Fibroblast of skin of back (primary cell): ENCODE measurements at places on chromosomes 6 and 20.
A peak's percentile ranks its signal among the peaks of the same experiment; 100 is the strongest.

GRCh38 chr20:46709459-46710152 is at the start of gene SLC2A10:
TSS of gene SLC2A10 (plus strand) at chr20:46709649. CDS start at chr20:46709737, 88 bp downstream.
- DNase-seq: peak; percentile 76

DNA sequence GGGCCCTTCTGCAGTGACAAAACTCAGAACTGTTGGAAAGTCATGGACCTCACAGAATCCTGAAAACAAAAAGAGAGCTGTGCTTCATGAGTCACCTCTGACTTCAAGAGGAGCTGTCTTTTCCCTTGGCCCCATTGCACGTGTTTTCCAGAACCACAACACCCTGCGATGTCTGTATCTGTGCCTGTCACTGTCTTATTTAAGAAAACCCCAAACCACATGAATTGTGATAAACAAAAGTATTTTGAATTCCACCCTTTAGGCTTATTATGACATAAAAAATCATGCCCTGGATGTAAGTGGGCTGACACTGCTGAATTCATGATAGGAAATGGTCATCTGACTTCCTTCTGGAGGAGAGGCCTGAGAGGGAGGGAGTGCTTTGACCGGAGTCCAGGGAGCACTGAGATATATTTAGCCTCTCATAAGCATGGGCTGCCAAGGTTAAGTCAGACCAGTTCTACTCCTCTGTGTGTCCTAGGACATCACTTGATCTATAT is 96.4 kb upstream of the DUSP22 start:
- DNase-seq: peak; percentile 8

- DNase-seq: no peak
Measured at GRCh38 chr6:159031846-159032245, 12.9 kb downstream of the TAGAP start.

DNA sequence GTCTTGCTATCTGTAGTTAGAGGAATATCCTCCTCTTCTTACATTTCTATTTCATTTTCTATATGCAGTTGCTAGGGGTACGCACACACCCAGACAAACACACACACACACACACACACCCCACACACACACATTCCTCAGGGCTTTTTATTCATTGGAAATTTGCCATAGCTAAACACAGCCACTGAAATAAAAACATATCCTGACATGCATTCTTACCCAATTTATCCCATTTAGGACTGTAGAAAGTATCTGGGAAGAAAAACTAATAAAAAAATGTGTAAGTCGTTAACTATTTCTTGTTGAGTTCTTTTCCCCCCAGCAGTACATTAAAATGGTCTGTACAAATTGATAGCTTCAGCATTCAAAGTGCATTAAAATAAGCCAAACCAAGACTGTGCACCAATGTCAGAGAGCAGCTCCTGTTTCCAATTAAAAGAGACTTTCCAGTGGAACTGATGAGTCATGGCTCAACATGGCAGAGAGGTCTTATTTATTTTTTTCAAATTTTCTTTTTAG is 357.9 kb upstream of the AGPAT4 start:
- DNase-seq: peak; percentile 96

GRCh38 chr20:63979557-63980316 is at the start of gene SAMD10:
TSS of gene SAMD10 (minus strand) at chr20:63979642. CDS start at chr20:63979467, 175 bp downstream.
- no peak for DNase-seq

- DNase-seq: no peak
Measured at GRCh38 chr6:137734005-137734874, 132.8 kb upstream of the TNFAIP3 start.

DNA sequence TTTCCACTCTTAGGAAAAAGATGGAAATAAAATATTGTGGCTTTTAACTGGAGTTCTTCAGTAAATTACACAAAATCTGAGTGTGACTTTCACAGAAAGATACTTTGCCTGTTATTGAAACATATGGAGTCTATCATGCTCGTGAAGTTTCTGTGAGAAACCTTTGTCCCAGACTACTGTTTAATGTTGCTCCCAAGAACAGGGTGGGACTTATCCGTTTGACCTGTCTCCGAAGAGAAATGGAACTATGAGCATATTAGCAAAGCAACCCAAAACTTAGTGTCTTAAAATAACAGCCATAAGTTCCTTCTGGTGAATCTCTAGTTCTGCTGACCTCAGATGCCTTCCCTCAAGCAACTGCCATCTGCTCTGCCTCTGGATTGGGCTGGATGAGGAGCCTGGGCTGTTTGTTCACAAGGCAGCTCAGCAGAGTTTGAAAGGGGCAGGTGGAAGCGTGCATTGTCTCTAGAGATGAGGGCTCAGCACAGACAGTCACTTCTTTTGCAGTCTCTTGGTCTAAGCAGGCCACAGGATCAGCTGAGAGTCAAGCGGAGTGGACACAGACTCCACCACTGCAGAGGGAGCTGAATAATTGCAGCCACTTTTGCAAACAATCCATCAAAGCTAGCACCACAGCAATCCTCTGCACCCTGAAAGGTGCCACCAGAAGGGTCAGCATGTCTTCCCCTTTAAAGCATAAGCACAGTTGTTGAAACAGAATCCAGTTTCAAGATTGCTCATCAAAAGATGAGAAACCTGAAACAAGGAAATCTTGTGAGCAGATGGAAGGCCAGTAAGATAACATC is 52.8 kb downstream of the MYB start:
- DNase-seq: no peak

GRCh38 chr6:22053391-22053997 is 243.3 kb downstream of the PRL start:
- no peak for DNase-seq

GRCh38 chr6:5838656-5839396 is 167.9 kb downstream of the NRN1 start:
- DNase-seq: no peak

GRCh38 chr6:105428342-105428957 is 25.6 kb upstream of the PREP start:
- DNase-seq: peak; percentile 45

GRCh38 chr20:56995635-56996075 is 270.8 kb downstream of the BMP7 start:
- no peak for DNase-seq

DNA sequence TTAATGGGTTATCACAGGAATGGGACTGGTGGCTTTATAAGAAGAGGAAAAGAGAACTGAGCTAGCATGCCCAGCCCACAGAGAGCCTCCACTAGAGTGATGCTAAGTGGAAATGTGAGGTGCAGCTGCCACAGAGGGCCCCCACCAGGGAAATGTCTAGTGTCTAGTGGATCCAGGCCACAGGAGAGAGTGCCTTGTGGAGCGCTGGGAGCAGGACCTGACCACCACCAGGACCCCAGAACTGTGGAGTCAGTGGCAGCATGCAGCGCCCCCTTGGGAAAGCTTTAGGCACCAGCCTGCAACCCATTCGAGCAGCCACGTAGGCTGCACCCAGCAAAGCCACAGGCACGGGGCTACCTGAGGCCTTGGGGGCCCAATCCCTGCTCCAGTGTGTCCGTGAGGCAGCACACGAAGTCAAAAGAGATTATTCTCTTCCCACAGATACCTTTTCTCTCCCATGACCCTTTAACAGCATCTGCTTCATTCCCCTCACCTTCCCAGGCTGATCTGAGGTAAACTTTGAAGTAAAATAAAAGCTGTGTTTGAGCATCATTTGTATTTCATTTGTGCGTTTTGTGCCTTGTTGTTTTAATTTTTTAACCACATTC is 4.4 kb downstream of the HLA-E start:
- DNase-seq: no peak

DNA sequence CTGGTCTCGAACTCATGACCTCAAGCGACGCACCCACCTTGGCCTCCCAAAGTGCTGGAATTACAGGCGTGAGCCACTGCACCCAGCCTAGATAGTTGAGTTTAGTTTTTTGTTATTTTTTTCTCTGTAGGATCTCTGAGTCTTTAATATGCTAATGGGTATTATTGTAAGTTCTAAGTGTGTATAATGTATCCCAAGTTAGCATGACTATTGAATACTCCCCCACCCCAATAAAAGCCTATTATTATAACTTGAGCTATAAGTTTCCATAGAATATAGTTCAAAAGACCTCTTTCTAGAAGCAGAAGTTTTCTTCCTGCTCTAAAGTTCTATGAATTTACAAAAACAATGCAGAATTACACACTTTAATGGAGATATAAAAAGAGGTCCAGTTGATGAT is 210.4 kb upstream of the MARCKS start:
- no peak for DNase-seq

DNA sequence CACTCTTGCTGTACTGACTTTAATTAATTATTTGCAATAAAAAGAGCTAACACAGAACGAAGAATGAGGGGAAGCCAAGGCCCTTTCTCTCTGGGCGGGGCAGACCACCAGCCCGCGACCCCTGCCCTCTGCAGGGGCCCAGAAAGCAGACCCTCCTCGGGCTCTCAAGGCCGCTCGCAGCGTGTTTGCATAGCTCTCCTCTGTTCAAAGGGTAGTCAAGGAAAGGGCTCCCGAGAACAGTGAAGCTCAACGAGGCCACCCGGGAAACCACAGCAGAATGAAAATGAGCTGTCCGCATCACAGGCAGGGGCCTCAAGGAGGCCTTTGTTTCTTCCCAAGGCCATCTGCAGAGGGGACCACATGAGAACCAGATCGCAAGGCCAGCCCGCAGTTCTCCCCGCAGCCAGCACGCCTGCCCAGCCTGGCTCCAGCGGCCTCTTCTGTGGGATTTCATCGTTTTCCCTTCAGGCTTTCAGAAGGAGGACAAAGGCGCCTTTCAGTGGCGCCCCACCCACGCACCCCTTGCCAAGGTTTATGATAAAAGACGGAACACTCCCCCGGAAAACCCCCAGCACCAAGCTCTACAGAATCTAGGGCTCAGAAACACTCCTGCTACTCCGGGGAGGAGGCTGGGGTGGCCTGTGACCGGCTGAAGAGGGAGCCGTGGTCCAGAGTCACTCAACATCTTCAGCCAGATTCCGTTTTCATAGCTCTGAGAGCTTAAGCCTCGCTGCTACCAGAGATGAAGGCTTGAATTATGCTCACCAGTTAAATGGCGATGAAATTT is 25.3 kb downstream of the ACSS1 start:
- DNase-seq: no peak

DNA sequence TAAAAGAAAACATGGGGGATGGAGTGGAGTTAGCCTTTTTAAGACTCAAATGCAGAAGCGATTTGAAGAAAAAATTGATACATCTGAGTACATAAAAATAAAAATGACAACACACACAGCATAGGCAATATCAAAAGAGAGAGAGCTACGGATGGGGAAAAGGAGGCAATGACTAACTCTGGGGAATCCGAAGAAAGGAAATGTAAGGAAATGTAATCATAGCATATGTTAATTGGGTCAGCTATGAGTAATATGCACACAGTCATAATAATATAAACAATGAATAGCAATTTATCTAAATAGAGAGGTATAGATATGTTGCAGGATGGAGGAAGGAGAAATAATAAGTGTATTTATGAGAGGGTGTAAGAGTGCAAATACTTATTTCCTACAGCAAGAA is 83.4 kb downstream of the NOL4L start:
- DNase-seq: peak; percentile 69

GRCh38 chr6:161066511-161066910 is 74.9 kb downstream of the MAP3K4 start:
- no peak for DNase-seq

- DNase-seq: no peak
Measured at GRCh38 chr6:125076482-125076742, 77.2 kb upstream of the TPD52L1 start.

GRCh38 chr6:168228676-168229367 is 90.8 kb downstream of the DACT2 start:
- no peak for DNase-seq

DNA sequence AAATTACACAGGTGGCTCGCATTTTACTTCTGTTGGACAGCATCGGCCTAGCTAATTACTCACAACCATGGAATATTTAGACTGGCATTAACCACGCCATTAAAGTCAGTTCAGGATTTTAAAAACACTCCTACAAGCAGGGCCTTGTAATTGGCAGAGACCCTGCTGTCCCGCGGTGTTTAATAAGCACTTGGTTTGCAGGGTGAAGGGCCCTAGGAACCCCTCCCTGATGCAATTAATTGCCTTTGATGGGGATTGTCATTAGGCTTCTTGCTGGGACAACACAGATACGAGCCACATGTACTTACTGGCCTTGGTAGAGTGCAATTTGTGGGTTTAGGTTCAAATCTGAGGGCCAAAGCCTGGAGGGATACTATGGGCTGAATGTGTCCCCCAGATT is 7.8 kb upstream of the VSTM2L start:
- no peak for DNase-seq

DNA sequence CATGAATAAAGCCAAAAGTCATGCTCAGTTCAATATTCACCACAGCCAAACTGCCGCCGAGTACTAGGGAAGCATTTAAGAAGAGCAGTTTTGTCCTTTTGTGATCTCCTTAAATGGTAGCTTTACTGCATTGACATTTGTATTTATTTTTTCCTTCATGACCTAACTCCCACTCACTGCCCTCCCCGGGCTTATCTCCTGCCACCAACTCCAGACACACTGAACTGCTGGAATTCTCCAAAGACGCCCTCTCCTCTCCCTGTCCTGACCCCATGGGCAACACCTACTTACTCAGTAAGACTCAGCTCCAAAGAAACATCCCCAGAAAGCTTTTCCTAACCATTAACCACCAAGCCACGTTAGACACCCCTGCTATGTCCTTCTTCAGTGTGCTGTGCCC is 48.5 kb upstream of the CNKSR3 start:
- no peak for DNase-seq

DNA sequence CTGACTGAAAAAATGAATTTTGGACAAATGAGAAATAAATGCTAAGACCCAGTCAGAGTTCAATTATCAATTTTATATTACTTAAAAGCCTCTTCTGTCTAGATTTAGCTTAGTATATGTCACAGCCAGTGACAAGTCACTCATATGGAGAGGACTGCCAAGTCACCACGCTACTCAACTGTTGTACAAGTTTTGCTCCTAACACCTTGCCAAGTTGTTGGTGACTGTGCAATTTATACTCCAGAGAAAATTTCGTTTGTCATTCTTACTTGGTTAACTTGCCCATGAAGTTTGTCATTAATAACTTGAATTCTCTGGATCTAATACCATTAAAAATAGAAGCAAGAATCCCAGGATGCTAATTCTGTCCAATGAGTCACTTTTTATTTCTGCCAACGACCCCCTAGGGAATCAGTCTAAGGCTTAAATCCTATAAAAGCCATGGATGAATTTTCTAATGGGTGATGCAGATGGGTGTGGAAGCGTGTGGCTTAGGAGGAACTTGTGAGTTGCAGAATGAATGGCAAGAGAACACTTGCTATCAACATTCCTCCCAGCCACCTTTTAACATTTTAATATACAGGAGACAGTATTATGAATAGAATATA is 30.4 kb upstream of the FBXO30 start:
- peak; percentile 72 for DNase-seq

- DNase-seq: no peak
Measured at GRCh38 chr6:816510-817084, 123.7 kb upstream of the EXOC2 start.

- DNase-seq: no peak
Measured at GRCh38 chr6:139557547-139557946, 183.1 kb upstream of the CITED2 start.

- no peak for DNase-seq
Measured at GRCh38 chr6:138155443-138155842, 6.3 kb upstream of the ARFGEF3 start.

- peak; percentile 36 for DNase-seq
Measured at GRCh38 chr6:154653385-154653784, 79.8 kb upstream of the SCAF8 start.

- no peak for DNase-seq
Measured at GRCh38 chr20:24051160-24051559, 62.6 kb upstream of the GGTLC1 start.

GRCh38 chr6:107620732-107621131 is 130.8 kb downstream of the SOBP start:
- DNase-seq: no peak
